ENCODE measurements at places on chromosomes 16 and 17.

DNA sequence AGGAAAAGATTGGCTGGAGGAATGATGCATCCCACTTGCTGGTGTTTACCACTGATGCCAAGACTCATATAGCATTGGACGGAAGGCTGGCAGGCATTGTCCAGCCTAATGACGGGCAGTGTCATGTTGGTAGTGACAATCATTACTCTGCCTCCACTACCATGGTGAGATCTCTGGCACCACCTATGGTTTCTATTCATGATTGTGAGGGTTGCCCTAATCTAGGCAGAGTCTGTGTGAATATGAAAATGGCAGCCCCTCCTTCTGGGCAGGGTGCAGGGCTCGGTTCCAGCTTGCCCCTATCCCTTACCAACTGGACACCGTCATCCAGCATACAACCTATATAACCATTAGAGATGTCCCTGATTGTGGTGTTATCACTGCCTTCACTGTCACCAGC lies 33.4 kb downstream of the ITGB3 start:
- no peak for DNase-seq

GRCh38 chr17:16434662-16435061 lies 19.3 kb downstream of the TRPV2 start:
- no peak for DNase-seq

GRCh38 chr17:10265100-10265810 lies 66.8 kb upstream of the GAS7 start:
- no peak for DNase-seq

DNA sequence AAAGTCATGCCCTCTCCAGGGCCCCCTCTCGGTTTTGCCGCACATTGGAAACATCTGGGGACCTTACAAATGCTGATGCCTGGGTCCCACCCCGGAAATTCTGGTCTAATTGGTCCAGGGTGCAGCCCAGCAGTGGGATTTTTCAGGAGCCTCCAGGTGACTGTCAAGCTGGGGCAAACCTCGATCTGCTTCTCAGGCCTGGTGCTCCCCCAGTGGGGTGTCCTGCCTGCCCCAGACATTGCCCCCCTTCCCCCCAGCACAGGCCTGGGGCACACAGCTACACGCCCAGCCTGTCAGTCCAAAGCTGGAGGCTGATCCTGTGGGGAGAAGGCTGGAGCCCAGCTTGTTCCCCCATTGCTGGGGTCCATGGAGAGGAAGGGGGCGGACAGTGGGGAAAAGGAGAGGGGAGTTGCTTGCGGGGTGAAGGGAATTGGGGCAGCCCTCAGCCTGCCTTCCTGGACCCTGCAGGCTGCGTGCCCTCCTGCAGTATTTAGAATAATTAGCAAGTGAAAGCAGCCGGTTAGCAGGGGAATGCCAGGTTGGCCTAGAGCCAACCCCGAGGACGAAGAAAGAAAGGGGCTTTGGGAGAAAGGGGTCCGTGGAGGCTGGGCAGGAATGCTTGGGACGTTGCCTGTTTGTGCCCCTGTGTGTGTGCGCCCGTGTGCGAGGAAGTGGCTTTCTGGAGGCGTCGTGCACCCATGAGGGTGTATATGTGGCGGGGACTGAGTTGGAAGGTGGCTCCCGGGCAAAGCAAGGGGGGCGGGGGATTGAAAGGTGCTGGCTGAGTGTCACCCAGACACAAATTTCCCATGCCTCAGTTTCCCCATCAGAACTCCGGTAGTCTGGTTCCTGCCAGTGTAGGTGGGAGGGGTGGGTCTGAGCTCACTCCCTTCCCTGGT lies 5.9 kb downstream of the FOXJ1 start:
- DNase-seq, result no peak

GRCh38 chr16:87487361-87487924 lies 5.4 kb downstream of the ZCCHC14 start:
- no peak for DNase-seq

DNA sequence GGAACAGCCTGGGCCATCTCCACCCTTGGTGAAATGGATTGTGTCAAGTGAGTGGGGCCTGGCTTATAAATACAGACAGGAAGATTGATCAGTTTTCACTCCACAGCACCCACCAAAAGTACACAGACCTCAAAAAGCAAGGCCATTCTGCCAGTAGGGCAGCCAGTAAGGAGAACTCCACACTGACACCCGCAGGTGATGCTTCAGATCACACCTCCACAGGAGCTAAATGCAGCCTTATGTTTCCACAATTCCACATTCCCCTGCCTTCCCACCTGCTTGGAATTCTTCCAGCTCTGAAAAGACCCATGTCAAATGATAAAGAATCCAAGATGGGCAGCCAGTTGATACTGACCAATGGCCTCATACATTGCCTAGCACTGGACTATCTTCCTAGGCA lies 191.1 kb downstream of the ZFHX3 start:
- DNase-seq, result peak; percentile 12

- DNase-seq, result no peak
Observed at GRCh38 chr17:1588821-1589585, 26.4 kb upstream of the PITPNA start.

GRCh38 chr17:74466111-74466827 lies at the start of gene CD300A:
CD300A (plus strand) TSS chr17:74466634; CDS start chr17:74466704, 70 bp downstream.
- no peak for DNase-seq

- peak; percentile 40 for DNase-seq
Observed at GRCh38 chr16:2842340-2843000, 12.4 kb downstream of the ZG16B start.

GRCh38 chr17:12391468-12391867 lies 274.2 kb upstream of the MYOCD start:
- DNase-seq, result no peak

- DNase-seq, result no peak
Observed at GRCh38 chr16:78650339-78651074, 551.1 kb downstream of the WWOX start.

GRCh38 chr17:74430706-74431567 lies 951 bp upstream of the GPRC5C start:
- peak; percentile 46 for DNase-seq

- DNase-seq, result no peak
Observed at GRCh38 chr16:57191056-57191571, 5.0 kb downstream of the RSPRY1 start.

DNA sequence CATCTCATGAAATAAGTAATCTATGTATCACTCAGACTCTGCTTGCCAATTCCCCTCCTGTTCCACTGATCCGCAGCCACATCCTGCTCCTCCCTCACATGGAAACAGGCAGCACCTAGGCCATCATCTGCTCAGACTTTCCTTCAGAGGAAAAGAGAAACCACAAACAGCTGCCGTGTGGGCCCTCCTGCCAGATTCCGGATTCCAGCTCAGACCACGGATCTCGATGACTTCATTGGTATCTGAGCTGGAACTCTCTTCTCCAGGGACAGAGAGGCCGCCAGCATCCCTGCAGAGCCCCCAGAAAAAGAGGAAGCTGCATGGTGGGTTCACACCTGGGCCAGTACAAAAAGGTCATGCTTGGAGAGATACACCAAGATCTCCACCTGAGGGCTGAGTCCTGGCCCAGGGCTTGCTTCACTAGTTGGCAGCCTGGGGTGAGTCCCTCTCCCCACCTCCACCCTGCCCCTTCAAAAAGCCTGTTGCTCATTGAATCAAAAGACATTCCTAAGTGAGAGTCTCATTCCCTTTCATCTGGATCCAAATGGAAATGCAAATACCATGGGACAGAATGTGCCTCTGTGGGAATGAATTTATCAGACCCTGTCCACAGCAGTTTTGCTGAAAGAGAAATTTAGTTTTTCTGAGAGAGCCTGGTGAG lies 47.2 kb downstream of the HOXB1 start:
- DNase-seq, result peak; percentile 11

GRCh38 chr16:82625066-82625968 lies 1.5 kb upstream of the CDH13 start:
- no peak for DNase-seq

GRCh38 chr17:45279898-45280297 lies 18.0 kb upstream of the SPATA32 start:
- peak; percentile 63 for DNase-seq

GRCh38 chr16:49928176-49929041 lies 72.5 kb upstream of the ZNF423 start:
- no peak for DNase-seq

DNA sequence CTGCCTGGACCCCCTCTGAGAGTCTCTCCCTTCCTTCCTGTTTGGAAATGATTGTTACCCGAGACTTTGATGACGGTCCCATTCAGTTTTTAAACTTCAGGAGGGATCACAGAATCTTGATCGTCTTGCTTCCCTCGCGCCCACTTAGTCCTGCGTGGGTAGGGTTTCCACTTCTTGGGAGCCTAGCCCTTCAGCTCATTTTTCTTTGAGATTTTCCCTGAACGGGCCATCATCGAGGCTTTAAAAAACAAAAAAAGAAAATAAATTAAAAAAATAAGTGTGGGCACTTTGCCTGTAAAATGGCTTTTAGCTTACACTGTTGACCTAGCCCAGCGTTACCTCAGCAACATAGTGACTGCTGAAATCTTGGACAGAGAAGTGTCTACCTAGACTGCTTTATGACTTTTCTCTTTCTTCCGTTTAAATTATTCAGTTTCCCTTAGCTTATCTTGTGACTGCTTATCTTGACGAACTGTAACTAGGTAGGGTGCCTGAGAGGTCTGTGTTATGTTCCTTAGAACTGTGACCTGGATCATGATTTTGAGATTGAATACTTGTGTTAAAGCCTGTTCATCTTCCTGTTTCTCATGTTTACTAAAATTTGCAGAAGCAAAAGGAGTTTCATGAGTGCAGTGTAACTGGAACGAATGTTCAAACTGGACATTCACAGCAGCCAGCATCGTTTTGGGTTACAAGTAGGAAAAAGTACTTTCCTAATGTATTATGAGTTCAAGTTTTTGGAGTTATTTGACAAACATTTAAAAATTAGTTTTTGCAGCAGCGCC lies 874 bp downstream of the WWP2 start:
- DNase-seq, result no peak

DNA sequence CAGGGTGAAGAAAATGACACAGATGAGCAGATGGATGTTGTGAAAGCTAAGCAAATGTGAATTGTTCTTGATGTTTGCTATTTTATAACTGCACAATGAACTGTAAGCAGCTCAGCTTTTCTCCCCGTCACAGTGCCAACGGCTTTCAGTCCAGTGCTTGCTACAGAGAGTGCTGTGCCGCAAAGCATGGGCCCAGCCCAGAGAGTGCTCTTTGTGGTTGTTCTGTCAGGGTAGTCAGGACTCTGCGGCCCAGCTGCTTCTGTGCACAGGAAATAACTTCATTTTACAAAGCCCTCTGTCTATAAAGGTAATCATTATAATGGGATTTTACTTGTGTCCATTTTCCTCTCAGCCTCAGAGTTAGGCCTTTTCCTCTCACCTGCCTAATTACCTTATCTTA lies 39.1 kb downstream of the CDRT15 start:
- DNase-seq, result no peak

DNA sequence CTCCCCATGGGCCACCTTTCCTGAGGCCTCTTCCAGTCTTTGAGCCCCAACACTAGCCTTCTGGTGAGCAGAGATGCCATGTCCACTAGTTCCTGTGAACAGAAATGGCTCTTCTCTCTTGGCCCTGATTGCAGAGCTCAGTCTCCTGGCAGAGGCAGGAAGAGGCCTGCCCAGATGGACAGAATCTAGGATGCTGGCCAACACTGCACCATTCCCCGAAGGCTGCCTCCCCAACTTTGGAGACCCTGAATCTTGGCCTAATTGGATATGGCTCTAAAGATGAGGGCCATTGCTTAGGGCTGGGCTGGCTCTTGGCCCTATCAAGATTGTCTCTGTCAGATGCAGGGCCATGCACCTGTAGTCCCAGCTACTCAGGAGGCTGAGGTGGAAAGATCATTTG lies 18.0 kb upstream of the DYNLL2 start:
- no peak for DNase-seq

- no peak for DNase-seq
Observed at GRCh38 chr16:55016515-55016914, 85.8 kb downstream of the IRX5 start.

- DNase-seq, result peak; percentile 37
Observed at GRCh38 chr16:19696328-19696727, 21.7 kb downstream of the KNOP1 start.

GRCh38 chr17:68763562-68763961 lies 162.4 kb upstream of the FAM20A start:
- DNase-seq, result no peak

GRCh38 chr17:2067608-2068024 lies 12.7 kb downstream of the HIC1 start:
- DNase-seq, result no peak

DNA sequence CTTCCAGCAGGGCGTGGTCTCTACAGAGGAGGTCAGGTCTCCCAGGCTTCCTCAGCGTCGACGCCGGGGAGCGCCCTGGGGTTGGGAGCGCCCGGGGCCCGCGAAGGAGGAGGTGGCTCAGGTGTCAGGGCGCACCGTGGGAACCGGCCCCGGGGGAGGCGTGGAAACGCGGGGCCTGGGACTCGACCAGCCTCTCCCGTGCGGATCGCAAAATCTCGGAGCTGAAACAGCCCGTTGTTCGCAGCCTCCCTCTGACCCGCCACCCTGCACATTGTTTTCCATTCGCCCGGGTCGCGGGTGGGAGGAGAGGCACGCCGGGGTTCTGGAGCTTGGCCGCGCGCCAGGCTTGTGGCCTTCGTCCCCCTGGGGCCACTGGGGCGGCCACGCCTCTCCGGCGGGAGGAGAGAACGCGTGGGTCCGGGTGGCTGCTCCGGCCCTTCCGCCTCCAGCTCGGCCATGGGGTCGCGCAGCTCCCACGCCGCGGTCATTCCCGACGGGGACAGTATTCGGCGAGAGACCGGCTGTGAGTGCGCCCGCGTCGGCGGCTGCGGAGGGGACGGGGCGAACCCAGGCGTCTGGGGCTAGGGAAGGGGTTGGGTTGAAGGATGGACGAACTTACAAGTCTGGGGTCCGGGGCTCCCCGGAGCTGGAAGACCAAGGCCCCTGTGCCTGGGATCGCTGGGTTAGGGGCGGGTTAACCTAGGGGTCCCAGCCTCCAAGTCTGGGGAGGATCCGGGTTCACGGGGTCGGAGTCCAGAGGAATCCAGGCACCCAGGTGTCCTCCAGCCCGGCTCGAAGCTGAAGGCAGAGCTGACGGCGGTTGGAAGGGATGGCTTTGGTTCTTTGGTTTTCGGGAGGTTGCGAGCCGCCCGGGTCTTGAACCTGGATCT lies at the start of gene CHP2:
Gene CHP2, plus strand, starts transcription at position 433 of the 890 bp plus-strand sequence. Its CDS starts 24 bp downstream, at position 457.
- DNase-seq, result no peak

GRCh38 chr17:78865682-78866390 lies 25.2 kb upstream of the USP36 start:
- DNase-seq, result peak; percentile 68

DNA sequence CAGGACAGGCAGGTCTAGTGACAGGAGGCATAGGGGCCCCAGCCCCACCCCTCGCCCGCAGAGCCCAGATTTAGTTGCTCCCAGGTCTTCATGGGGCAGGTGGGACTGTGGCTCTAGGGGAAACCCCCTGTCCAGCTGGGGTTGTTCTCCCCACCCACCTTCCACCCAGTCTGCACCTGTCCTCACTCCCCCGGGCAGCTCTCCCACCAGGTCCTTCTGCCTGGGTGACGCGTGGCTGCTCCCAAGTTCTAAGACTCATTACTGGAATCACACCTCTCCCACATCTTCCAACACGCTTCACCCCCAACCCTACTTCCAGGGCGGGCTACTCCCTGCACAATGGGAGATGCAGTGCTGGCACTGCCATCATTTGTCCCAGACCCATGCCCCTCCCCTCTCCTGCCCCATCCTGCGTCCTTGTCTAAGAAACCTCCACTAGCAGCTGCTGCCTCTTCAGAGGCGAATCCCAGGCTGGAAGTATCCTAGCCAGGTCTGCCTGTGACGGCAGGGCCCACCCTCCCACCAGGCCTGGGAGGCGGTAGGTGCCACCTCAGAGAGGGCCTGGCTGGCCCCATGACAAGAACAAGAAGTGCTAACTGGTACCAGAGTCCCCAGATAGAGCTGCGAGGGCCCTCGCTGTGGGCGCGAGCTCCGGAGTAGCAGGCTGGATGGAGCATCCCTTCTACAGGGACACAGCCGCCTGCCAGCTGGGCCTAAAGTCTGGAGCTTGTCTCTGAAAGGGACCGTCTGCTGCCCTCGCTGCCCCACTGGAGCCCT lies 22.8 kb downstream of the GRIN2C start:
- DNase-seq, result no peak

- no peak for DNase-seq
Observed at GRCh38 chr16:64419832-64420231, 702.0 kb downstream of the CDH11 start.

All from NCI-H1694 treated with DMSO at 0.1 percent for 48 hours (cell line).